ENCODE measurements at places on chromosomes 12 and 14.

GRCh38 chr12:119994892-119995658, 6.0 kb downstream of the BICDL1 start:
- DNase-seq = no peak

GRCh38 chr12:32650508-32650907, 28.6 kb upstream of the DNM1L start:
- no peak for DNase-seq

DNA sequence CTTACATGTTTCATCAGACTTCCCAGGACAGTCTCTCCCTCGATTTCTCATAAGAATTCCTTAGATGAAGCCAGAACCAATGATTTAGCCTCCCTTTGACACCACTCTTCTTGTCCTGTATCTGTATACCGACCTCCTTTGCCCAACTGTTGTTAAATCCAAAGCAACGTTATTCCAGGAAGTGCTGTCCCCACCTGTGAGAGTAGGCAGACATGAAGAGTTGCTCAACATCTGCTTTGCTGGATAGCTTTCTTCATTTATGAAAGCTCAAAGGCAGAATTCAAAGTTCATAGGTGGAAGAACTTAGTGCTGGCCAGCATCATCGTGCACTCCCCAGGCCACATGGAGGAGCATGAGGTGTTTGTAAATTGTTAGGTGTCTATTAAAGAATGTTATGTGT, 55.6 kb downstream of the GTF2A1 start:
- DNase-seq = no peak

- no peak for DNase-seq
These were observed 509.6 kb downstream of the MED13L start for GRCh38 chr12:115767916-115768315.

GRCh38 chr12:119649202-119649808, 18.6 kb upstream of the PRKAB1 start:
- no peak for DNase-seq

DNA sequence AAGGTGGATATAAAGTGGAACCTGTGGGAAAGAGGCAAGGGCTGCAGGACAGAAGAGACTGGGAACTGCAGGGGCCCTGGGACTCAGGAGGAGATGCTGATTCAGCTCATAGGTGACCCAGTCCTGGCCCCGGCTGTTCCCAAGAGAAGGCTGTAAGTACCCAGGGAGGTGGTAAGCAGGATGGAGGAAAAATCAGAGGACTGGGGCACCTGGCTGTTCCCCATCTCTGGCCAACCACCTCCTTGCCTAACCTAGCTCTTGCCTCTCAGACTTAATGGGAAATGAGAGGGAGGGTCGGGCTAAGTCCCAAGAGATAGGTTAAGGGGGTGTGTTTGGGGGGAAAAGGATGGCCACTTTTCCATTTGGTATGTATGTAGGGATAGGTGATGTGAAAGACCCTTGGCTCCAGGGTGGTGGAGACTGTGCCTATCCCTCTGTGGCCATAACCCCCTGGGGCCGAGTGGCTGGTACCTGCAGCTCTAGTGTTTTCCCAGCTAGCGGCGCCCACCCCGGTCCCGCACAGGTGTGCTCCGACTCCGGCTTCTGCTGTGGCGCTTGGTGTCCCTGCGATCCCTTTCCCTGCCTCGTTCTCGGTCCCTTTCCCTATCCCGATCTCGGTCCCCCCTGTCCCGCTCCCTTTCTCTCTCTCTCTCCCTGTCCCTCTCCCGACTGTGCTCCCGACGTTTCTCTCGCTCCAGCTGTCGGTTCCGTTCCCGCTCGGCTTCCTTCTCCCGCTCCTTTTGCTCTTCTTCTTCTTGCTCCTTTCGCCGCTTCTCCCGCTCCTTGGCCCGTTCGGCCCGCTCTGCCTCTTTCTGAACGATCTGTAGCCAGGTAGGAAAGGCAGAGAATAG, 1.6 kb upstream of the CDH24 start:
- no peak for DNase-seq

- no peak for DNase-seq
These were observed 410.7 kb downstream of the TMEM117 start for GRCh38 chr12:44246482-44247105.

DNA sequence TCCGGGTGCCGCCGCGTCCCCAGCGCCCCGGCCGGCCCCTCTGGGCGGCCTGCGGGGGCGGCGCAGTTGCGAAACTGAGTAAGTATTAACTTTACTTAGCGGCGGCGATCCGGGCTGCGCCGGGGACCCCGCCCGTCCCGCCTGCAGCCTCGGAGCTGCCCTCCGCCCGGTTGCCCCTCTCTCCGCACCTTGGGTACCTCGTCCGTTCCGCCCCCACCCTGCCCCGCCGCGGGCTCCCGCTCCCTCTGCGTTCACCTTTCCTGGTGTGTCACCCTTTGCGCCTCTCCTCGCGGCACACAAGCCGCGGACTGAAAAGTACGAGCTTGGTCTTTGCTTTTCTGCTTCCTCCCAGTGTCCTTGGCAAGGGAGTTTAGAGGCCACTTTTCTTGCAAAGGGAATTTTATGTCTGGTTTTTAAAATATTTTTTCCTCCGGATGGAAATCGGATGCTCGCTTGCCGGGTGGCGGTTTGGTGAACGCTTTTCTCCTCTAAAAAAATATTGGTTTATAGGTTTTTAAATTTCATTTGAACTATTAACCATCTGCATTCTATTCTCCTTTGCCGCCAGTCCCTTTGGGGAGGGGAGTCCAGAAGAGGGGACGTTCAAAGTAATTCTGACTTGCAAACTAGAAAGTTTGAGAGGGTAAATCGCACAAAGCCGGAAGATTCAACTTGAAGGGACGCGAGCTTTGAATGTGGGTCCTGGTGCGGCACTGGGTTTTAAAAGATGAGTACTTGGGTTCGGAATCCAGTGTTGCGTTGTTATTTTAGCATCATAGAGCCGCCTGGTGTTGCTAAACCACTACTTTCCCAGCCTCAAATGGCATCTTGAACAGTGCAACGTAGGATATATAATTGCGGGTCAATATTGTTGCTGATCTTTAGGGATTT, 834 bp downstream of the RASSF8 start:
- no peak for DNase-seq

DNA sequence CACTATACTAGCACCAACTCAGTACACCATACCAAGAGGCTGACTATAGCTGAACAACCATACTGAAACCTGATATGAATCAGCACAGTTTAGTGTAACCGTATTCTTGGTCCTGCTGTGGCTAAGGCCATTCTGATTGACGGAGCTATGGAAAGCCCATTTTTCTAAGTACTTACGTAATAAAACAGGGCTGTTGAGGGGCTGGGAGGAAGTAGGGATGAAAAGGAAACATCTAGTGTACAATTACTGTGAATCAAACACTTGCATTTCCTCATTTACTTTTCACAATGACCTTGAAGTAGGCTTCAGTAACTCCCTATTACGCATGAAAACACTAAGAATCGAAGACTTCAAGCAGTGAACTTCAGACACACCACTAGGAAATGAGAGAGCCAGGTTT, 198.2 kb downstream of the BTG1 start:
- DNase-seq = no peak

DNA sequence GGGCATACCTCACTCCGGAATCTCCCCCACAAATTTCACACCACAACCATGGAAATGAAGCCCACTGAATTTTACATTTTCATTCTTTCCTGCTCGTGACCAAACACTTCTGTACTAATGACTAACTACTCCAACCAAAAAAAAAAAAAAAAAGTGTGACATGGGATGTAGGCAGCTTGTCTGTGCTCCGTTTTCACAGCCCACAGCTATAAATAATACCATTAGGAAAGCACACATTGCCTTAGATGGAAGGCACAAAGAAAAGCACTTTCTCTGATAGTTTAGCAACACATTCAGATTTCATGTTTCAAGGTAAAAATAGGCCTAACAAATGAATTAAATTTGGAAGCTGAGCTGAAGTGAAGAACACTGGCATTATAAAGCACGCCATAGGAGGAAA, 42.5 kb downstream of the DUSP6 start:
- DNase-seq = no peak

DNA sequence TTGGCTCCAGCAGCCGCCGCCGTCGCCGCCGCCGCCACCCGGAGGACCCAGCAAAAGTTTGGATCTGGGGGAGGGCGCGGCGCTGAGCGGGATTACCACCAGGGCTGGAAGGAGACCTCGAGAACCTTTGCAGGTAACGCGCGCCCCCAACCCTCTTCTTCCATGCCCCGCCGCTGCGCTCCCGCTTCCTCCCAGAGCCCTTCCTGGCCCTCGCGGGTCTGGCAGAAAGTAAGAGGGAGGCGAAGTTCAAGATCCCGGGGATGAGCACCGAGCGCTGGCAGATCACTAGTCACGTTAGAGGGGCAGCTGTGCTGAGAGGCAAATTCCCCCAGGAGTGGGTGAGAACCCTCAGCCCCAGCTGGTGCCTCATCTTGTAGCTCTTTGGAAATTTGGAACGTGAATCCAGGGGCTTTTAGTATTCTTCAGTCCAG, 3.9 kb downstream of the FLRT2 start:
- no peak for DNase-seq

GRCh38 chr14:93232159-93232558, 25.1 kb downstream of the UBR7 start:
- DNase-seq = no peak

- DNase-seq = no peak
These were observed 123.6 kb downstream of the SCARB1 start for GRCh38 chr12:124739953-124740561.

- DNase-seq = no peak
These were observed 67.6 kb upstream of the CDKN3 start for GRCh38 chr14:54329082-54329695.

DNA sequence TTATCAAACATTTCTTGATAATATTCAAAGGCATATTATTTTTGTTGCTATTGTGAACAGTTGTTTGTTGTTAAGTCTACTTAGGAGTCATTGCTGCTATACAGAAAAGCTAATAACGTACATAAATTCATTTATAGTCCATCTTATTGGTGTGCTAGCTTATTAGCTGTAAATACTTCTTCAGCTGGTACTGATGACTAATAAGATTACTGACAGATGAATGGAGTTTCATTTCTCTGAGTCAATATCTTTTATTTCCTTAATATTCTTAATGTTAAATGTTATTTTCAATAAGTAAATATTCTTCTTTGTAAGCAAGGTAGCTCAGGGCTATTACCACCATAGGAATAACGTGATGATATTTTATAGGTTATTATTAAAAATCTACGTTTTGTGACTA, 139.4 kb upstream of the SLCO1C1 start:
- DNase-seq = no peak

DNA sequence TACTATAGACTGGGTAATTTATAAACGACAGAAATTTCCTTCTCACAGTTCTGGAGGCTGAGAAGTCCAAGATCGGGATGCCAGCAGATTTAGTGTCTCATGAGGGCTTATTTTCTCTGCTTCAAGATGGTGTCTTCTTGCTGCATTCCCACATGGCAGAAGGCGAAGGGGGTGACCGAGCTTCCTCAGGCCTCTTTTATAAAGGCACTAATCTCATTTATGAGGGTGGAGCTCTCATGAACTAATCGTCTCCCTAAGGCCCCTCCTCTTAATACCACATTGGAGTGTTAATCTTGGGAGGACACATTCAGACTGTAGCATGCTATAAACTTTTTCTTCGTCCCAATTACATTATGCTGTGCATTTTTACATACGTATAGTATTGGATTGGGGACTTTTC, 200.4 kb upstream of the ARHGAP5 start:
- DNase-seq = no peak

DNA sequence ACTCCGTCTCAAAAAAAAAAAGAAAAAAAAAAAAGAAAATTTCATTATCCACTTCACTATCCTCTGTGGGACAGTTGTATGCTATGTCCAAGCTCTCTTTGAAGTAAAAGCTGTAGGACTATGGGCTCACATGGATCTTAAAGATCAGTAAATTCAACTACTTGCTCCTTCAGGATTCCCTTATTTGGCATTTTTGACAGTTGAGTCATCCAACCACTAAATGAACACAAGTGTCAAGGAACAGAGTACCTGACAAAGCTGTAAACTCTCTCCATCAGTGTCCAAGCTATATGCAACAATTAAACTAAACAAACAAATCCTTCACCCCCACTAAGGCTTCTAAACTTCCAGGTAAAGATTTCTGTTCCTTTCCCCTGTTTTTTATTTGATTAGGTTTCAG, 177.0 kb downstream of the CEP128 start:
- DNase-seq = no peak

GRCh38 chr14:68626386-68626785, 166.5 kb downstream of the ZFP36L1 start:
- DNase-seq = no peak

GRCh38 chr12:118183711-118184110, 47.8 kb downstream of the PEBP1 start:
- no peak for DNase-seq

DNA sequence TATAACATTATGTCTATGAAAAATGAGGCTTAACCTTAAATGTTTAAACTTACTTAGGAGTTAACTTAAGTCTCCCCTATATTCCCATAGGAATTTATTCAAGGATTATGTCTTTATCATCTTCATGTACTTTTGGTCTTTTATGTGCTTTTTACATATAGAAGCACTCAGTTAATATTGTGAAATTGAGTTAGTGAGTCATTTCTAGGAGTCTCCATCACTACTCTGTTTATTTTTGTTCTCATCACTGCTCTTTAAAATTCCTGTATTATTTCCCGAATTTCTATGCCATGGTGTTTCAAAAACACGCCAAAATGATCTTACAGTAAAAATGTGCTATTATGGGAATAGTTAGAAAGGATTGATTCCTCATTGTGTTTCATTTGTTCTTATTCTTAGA, 31.6 kb downstream of the TBC1D15 start:
- no peak for DNase-seq

GRCh38 chr12:3777206-3777809, 24.4 kb upstream of the CRACR2A start:
- no peak for DNase-seq

DNA sequence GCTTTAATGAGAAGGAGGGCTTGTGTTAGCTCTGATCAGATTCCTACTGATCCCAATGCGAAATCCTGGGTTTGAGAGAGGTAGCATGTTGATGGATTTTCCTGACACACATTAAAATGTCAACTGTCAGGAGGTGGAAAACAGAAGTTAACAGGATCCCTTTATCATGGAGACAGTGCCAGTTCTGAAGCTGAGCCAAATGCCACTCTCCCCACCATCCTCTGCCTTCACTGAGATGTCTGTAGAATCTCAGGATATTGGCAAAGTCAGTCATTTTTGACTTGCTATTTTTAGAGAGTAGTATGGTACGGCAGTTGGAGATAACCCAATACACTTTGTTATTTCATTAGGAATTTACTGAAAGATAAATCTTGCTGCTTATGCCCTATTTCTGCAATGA, 1816.2 kb upstream of the FLRT2 start:
- DNase-seq = no peak

GRCh38 chr14:20668969-20669368, 15.4 kb upstream of the RNASE4 start:
- DNase-seq = no peak

DNA sequence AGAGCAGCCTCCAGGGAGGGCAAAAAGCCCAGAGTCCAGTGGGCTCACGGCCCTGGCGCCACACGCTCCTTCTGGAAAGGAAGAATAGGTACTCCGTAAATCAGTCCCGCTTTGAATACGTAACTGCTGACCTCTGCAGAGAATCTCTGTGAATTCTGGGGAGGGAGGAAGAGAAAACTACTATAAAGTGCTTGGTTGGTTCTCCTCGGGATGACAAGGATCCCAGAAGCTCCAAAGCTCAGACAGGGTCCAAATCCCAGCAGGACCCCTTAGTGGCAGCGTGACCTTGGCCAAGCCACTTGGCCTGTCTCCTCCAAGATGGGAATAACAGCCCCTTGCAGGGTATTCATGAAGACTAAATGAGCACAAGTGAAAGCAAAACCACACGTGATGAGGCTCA, 31.7 kb downstream of the ANO2 start:
- DNase-seq = no peak

- no peak for DNase-seq
These were observed 60.9 kb upstream of the ARID2 start for GRCh38 chr12:45668641-45669040.

Measured in T follicular helper cell (primary cell).